Kidney glomerular epithelial cell (primary cell): ENCODE measurements at places on chromosomes 2 and 18.

- DNase-seq: no peak
Measured at GRCh38 chr2:218214116-218214515, 2.9 kb upstream of the ARPC2 start.

DNA sequence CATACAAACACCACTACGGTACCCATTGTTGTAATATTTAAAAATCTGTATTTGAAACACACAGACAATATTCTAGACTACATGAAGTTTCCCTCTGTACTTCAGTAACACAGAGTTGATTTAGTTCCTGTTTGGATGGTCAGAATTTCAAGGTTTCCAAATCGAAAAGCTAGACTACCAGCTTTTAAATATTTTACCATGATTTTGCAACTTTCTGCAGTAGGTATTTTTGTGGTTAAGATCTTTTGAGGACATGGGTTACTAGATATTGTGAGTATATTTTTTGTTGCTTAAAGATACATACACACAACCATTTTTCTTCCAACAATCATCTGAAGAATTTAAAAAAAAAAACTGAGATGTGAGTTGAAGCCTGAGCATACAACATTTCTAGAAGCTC is 10.9 kb downstream of the SERPINB5 start:
- DNase-seq: no peak

GRCh38 chr18:23585007-23585871 is 1.1 kb downstream of the NPC1 start:
- peak; percentile 48 for DNase-seq

GRCh38 chr2:119489232-119489952 is 34.9 kb downstream of the SCTR start:
- no peak for DNase-seq

DNA sequence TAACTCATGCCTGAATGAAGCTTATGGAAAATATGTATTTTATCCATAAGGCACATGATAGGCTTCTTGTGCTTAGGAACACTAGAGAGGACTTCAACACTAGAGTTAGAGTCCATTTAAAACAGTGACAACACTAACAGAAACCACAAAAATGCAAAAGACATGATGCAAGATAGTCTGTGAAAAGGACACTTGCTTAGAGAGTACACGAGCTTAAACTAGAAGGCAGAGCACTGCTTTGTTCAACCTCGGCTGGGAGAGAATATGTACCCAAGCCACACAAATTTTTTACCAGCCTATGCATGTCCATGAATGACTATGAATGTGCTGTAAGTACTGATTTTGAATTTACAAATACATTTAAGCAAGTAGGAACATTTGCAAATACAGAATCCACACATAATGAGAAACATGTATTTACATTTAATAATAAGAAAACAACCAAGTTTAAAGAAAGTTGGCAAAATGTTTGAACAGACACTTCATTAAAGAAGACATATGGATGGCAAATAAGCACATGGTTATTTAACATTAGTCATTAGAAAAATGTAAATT is 130.6 kb downstream of the SPOPL start:
- DNase-seq: no peak

- no peak for DNase-seq
Measured at GRCh38 chr2:124967325-124967724, 942.2 kb downstream of the CNTNAP5 start.

GRCh38 chr2:208329485-208329884 is 63.4 kb downstream of the PIKFYVE start:
- no peak for DNase-seq

DNA sequence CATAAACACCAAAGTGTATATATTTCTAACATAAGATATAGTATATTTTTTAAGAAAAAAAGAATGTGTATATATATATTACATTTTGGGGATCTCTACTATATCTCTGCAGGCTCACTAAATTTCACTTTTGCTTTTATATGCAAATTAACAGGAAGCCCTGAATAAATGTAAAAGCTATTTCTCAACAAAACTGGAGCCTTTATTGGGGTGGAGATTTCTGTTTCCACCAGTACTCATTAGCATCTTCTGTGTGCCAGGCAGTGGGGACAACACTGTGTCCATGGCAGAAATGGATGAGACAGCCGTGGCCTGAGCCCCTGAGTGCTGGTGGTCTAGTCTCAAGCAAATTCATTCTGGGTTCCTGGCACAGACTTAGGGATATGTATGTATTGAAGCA is 41.3 kb downstream of the C18orf63 start:
- DNase-seq: no peak

GRCh38 chr2:195055996-195056395 is 601.0 kb upstream of the SLC39A10 start:
- no peak for DNase-seq

GRCh38 chr2:177396703-177397460 is 4.3 kb downstream of the AGPS start:
- DNase-seq: peak; percentile 79

DNA sequence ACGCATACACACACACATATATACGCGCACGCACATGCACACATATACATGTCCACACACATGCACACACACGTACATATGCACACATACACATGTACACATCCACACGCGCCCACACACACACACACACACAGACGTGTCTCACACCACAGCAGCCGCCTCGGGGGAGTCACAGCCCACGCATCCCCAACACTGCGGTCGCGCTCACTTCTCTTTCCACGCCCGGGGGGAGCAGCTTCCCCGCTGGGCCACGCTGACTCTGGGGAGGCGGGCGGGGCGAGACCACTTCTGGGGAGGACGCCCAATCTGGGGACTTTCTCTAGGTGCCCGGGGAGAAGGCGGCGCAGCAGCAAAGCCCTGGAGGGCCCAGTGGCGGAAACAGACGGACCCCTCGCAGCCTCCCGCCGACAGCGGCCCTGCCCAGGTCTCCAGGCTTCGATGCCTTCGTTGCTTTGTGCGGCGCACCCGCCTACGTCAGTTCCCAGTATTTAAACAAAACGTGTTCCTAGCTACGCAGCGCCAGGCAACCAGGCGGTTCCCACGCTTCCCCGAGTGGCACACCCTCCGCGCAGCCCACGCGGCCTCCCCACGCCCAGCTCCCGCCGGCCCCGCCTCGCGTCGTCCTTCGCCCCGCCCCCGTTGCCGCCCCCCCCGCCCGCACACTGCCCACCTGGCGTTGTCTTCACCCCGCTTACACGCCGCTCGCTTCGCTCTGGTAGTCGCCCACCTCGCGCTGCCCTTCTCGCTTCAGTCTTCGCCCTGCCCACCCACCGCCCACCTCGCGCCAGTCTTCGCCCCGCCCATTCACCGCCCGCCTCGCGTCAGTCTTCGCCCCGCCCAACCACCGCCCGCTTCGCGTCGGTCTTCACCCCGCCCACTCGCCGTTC is 810 bp upstream of the RBFA start:
- no peak for DNase-seq

DNA sequence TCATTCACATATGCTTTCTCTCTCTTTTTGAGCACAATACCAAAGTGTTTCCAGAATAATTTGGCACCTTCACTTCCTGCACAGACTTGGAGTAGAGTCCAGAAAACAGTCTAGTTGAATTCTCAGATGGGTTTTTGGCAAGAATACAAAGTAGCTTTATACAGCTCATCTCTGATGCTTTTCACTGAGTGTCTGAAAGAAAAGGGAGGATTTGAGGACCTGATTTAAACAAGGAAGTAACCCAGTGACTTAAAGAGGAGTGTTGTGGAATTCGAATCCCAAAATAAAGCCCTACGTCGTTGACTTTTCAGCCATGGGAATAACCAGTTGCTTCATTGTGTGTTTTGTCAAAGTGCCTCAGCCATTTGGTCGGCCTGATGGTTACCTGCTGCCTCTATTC is 31.8 kb downstream of the METAP1D start:
- no peak for DNase-seq

- no peak for DNase-seq
Measured at GRCh38 chr18:36183987-36184386, 3.3 kb upstream of the MOCOS start.

DNA sequence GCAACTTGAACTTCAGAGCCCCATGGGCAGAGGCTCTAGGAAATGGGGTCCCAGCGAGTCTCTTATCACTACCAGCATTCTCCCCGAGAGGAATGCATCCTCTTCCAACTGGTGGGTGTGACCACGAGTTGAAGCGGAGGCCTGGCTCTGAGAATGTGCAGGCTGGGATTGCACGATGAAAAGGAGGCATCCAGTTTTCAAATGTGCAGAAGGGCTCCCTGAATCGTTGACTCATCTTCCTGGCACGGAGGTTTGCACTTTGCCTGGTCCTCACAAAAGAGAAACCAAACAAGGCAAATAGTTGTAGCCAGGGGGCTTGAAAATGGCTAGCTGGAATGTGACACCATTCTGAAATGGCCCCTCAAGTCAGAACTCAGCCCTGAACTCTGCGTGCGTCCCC is 216.7 kb downstream of the GLI2 start:
- DNase-seq: no peak

GRCh38 chr2:29222381-29223179 is 107.4 kb downstream of the CLIP4 start:
- no peak for DNase-seq

DNA sequence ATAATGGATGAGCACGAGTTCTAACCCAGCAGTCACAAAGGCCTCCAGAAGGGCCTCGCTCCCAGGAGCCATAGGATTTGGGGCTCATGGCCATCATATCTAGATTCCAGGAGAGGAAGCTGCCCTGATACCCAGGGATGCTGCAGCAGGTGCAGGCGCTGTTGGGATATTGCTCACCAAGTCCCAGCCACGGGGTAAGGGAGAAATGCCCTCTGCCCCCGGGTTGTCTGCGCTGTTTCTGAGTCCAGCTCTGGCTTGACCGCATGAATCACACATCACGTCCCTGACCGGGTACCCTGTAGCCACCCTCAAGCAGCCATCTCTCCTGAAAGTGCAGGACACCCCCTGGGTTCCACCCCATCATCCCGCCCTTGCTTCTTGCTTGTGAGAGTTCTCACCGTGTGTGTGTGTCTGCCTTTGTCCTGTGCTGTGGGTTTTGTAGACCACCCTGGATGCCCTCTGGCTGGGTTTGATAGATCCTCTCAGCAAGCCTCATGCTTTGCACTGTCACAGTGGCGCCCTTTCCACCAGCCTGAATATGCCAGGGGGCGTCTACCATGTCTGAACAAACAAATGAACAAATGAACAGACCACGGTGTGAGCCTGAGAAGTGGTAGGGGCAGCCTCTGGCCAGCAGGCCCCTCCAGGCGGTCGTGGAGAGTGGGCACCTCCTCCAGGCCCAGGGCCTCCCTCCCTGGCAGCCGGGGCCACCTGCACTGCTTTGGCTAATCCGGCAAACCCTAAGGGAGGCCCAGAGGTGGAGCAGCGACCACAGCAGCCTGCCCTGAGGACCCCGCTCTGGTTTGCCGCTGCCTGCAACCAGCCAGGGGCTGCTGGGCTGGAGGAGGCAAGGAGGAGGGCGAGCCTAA is 32.1 kb downstream of the ADRA2B start:
- DNase-seq: no peak

GRCh38 chr18:2549462-2549861 is 21.8 kb downstream of the METTL4 start:
- no peak for DNase-seq

- no peak for DNase-seq
Measured at GRCh38 chr18:76373297-76373696, 121.7 kb downstream of the ZNF516 start.

DNA sequence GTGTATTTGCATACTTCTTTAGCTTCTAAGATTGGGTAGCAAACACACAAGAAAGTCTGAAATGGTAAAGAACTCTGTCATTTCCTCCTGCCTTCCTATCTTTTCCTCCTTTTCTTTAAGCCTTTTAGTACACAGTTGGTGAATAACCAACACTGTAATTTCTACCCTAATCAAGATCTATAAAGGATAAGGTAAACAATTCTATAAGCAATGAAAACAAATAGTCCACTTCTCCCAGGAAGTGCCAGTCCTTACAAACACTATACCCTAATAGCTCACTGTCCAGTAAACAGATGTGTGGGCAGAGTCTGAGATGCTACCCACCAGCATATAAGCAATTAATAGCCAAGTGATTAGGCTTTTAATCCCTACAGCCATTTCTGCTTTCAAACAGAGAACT is 81.0 kb upstream of the TFCP2L1 start:
- no peak for DNase-seq

GRCh38 chr2:5976531-5977065 is 284.4 kb downstream of the SOX11 start:
- no peak for DNase-seq

DNA sequence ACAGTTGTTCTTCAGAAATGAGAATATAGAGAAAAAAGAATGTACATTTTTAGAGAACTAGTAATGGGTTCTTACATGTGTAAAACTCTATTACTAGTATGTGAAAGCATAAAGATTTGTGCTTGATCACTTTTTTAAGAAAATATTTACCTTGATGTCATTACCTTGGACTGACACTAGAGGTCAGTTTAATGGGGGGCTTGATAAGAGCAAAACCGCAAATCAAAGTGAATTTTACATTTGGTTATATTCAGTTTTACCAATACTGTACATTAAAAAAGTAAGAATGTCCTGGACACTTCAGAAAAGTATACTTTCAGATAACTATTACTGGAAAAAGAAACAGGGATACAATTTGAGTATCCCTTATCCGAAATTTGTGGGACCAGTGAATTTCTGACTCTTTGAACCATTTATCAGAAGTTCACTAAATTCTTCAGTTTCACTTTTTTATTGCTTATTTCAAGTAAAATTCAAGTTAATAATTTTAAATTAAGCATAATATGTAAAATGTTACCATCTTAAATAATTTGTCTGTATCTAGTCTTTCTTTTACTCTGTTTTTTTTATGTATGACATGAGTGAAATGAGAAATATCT is 1149.5 kb downstream of the DSC3 start:
- no peak for DNase-seq

GRCh38 chr2:158477202-158477601 is 20.4 kb downstream of the PKP4 start:
- no peak for DNase-seq

- DNase-seq: no peak
Measured at GRCh38 chr18:76364282-76365259, 130.5 kb downstream of the ZNF516 start.

DNA sequence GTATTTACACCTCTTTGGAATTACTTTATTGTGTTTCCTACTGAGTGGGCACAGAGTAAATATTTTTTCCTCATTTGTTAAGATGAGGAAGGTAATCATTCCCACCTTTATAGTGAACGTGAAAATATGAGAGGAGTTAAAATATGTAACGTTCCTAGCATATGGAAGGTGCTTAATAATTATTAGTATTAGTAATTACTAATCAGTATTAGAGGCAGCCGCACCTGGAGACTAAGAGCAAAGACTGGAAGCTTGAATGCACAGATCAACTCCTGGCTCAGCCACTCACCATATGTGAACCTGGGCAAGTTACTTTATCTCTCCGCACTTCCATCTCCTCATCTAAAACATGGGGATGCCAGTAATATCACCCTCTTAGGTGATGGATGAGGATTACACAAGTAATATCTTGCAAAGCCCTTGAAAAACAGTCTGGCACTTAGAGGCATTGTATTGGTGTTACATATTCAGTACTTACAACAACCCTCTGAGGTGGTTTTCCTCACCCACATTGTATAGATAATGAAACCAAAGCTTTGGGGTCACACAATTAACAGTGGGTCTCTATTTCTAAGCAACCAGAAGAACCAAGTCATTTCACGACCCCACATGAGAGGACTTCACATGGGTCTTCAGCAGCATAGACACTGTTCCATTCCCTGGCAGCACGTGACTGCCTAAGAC is 100.3 kb upstream of the KCTD1 start:
- no peak for DNase-seq

GRCh38 chr18:62088156-62088555 is 98.7 kb downstream of the PIGN start:
- no peak for DNase-seq
